Fibroblast of lung (primary cell): ENCODE measurements at places on chromosomes 6 and 20. TPM values are rescaled to one million over a fixed set of nuclear protein-coding genes. Genes with fewer than 3 reads are reported as not detected.

GRCh38 chr20:57251344-57251743, 15.1 kb downstream of the BMP7 start:
- DNase-seq = no peak

DNA sequence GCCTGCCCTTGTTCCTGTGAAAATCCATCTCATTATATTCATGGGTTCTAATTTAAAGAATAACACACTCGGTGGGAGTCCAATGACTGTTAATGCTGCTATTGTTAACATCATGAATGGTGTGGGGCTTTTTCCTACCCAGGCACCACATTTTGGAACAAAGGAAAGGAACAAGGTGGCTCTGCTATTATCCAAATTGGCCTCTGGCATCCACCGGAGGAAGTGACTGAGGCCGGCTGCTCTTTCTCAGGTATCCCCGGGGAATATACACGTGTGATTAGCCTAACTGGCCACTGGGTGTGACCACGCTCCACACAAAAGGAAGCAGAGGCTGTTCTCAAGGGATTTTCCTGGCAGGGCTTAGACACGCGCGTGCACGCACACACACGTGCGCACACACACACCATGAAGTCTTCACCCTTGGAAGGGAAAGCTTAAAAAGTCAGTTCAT, 601.2 kb upstream of the ARID1B start:
- no peak for DNase-seq

DNA sequence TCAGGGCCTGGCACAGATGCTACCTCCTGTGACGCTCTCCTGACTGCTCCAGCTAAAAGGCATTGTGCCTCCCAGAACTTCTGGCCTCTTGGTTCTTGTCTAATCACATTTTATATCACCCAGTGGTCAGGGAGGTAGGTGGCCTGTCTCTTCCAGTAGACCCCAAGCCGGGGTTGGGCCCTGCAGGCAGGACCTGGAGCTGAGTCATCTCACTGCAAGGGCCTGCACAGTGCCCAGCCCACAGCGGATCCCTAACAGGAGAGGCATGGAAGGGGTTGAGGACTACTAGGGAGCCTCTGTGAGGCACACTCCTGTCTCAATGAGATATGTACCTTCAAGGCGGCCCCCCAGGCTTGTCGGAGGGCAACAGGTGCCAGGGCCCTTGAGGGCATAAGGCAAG, 6.4 kb downstream of the LEMD2 start:
- DNase-seq = no peak

GRCh38 chr6:111211411-111212030, 124.2 kb downstream of the SLC16A10 start:
- no peak for DNase-seq

DNA sequence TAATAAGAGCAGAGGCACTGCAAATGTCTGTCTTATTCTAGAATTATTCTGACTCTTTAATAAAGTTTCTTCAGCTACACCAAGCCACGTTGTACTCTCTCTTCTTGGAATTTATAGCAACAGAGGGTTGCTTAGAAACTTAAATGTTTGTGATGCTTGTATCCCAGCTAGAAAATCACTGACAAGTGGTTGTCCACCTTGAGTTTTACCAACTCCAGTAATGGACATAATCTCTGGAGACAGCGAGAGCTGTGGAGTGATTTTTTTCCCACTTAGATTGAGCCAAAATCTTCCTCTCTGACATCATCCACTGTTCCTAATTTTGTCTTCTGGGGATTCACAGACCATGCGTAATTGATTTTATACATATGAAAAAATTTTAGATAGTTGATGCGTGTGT, 8.0 kb downstream of the ECT2L start:
- DNase-seq = no peak

DNA sequence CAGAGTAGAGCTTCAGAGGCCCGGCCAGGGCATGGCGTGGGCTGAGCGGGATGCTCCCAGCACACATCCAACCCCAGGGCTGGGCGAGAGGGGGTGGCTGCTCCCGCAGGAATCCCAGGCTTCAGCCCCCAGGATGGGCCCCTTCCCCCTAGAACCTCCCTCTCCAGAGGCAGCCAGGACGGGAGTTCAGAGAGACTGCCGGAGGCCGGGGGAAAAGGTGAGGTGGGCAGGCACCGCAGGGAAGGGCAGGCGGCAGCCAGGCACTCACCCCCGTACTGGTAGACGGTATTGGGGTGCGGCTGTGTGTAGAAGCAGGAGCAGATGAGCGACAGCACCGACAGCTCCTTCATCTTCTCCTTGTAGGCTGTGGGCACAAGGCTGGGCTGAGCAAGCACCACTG, 9.3 kb downstream of the STMN3 start:
- DNase-seq = no peak

GRCh38 chr6:30960907-30961673, 20.3 kb downstream of the MUCL3 start:
- DNase-seq = peak; percentile 25

- DNase-seq = no peak
Observed at GRCh38 chr6:150531957-150532356, 67.7 kb upstream of the PLEKHG1 start.

DNA sequence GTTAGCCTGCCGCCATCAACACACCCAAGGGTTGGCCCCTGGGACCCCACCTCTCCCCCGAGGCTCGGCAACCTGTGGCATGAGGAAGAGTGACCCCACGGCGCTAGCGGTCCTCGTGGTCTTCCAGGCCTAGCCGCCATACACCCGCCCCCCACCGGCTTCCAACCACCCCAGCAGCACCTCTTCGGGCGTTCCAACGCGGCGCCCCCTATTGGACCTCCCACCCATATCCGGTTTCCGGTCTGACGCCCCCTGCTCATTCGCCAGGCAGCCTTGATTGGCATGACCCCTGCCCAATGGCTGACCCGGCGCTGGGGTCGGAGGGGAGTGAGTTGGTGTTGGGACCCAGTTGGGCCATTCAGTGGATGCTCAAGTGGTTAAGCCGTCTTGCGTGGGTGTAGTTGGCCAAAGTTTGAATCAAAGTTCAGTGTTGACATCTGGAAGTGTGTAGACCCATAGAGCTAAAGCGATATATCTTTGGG, at the start of gene GNAS-AS1:
GNAS-AS1 (minus strand) TSS at position 210 of the 482 bp plus-strand sequence.
- DNase-seq = peak; percentile 90

GRCh38 chr6:166471797-166472260, 89.1 kb upstream of the MPC1 start:
- no peak for DNase-seq

DNA sequence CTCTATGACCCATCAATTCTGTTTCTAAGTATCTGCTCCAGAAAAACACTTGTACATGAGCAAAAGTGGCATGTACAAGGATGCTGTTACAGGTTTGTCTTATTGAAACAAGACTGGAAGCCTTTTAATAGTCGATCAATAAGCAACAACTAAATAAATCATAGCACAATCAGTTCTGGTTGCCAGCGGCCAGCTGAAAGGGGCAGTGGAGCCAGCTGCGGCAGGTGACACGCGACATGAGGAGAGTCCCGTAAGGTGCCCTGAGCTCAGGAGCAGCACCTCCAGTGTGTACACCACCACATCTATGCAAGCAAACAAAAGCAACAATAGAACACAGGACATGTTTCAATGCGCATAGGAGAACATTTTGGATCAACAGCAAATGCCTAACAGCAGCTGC, 20.7 kb upstream of the NNAT start:
- no peak for DNase-seq

DNA sequence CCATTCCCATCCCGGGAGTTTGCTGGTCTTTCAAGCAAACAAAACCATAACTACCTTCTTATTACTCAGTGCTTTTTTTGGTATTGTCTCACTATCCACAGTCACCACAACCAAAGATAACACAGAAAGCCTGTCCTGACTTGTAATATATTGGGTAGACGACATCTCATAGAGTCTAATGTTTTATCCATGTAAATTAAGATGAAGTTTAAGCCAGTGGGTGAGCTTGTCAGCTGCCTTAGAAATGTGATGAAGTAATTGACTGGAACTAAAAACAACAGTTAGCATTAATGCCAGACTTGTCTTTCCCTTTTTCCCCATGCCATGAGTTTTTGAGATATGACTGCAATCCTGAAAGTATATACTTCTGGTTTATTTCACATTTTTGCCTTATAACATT, 282.7 kb upstream of the PRDM1 start:
- peak; percentile 89 for DNase-seq

DNA sequence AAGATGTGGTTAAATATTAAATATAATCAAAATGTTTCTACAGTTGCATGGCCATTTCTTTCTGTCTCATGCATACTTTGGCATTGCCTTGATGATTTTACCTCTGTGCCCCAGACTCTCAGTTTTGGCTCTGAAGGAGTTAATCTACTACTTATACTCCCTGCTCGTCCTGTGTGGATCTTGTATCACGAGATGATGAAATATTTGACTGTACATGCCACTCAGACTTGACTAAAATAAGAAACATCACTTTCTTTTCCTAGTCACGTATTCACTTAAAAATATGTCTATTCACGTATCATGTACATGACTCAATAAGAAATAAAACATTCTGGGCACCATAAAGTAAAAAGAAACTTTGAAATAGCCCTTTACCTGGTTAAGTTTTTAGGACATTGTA, 397.7 kb downstream of the RFPL4B start:
- no peak for DNase-seq

ZSCAN31 gene
- total RNA-seq = 5.0 and 5.9 TPM in 2 replicates

CFAP206 gene
- total RNA-seq = under 0.01 and 0.26 TPM in 2 replicates

CYP24A1 gene
- total RNA-seq = 0.26 TPM in 1 of 2 replicates, not detected in the other

NXT1 gene
- total RNA-seq = 17.2 and 20.0 TPM in 2 replicates
